ENCODE measurements at places on chromosomes 7 and 10.

GRCh38 chr10:130656187-130656575, 520.0 kb downstream of the GLRX3 start:
- no peak for DNase-seq

GRCh38 chr10:110395350-110396283, 90.9 kb upstream of the SMNDC1 start:
- peak; percentile 50 for DNase-seq

DNA sequence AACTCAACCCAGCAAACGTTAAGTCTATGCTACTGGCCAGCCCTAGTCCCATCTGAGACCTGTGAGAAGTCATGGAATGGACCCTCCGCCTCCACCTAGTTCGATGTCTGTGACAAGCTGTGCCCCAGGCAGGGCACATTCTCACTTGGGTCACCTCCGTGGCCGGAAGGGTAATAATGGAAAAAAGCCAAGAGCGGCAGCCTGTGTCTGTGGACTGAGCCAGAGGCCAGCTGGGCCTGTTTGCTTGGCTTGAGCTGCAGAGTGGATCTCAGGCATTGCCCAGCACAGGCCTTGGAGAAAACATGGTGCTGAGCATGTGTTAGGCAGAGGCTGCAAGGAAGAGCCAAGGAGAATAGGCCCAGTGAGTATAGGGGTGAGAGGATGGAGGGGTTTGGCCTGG, 97.8 kb downstream of the GALNT17 start:
- DNase-seq, result no peak

DNA sequence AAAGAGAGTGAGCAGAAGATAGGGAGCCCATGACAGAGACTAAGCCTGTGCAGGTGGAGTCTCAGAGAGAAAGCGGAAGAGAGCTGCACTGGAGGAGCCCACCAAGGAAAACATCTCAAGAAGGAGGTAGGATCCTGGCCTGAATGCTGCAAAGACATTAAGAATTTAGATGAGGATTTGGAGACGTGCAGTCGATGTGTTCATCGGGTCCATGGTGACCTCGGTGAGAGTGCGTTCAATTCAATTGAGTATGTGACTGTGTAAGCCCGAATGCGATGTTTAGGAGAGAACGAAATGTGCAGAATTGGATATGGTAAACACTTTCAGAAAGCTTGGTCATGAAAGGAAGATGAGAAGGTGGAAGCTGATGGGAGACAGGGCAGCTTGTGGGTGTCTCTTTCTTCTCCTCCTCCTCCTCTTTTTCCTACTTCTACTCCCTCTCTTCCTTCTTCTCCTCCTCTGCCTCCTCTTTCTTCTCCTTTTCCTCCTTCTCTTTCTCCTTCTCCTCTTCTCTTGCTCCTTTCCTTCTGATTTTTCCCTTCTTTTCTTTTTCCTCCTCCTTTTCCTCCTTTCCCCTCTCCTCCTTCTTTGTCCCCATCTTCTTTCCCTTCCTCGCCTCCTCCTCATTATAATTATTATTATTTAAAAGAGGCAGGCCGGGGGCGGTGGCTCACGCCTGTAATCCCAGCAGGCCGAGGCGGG, 276.0 kb downstream of the RPS24 start:
- DNase-seq, result no peak

GRCh38 chr7:953547-954327, 743 bp downstream of the ADAP1 start:
- no peak for DNase-seq

All from ELF-1 (cell line).